ENCODE measurements at places on chromosomes 12 and 14.

- DNase-seq = no peak
These were observed 4.7 kb downstream of the DNAJC14 start for GRCh38 chr12:55824726-55825125.

- DNase-seq = no peak
These were observed 838.3 kb upstream of the NOVA1 start for GRCh38 chr14:27435923-27436670.

GRCh38 chr14:51744372-51745130 is 92.8 kb downstream of the FRMD6 start:
- DNase-seq = no peak

GRCh38 chr12:50518090-50518489 is 13.3 kb downstream of the DIP2B start:
- no peak for DNase-seq

DNA sequence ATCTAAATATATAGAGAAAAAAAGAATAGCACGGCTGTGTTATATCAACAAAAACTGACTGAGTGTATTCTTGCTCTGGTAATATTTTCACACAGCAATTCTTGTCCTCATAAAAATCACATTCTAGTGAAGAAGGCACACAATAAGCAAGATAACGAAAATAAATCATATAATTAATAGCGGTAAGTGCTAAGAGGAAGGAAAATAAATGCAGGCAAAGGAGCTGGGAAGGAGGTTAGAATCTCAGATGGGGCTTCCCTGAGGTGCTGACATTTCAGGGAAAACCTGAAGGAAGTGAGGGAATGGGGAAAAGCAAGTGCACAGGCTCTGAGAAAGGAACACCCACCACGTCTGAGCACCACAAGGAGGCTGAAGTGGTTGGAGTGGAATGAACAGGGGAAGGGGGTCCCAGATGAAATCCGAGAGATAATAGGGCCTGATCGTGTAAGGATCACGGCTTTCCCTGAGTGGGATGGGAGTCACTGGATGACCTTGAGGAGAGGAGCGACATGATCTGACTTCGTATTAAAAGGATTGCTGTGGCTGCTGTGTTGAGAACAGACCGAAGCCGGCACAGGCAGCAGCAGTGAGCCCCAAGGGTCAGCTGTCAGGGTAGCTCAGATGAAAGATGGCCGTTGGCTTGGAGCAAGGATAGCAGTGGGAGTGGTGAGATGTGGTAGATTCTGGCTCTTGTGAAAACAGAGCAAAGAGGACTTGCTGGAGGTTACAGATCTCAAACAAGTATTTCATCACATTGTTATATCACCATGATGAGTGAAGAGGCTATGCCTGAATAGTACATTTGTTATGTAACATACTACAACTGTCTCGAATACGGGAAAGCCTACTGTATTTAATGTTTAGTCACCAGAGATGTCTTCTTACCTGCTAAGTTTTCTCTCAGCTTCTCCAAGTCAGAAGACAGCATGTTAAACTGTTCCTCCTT is 67.1 kb upstream of the VPS33A start:
- DNase-seq = no peak

- no peak for DNase-seq
These were observed 312.2 kb upstream of the DIO3 start for GRCh38 chr14:101248840-101249675.

- no peak for DNase-seq
These were observed 23.5 kb upstream of the INF2 start for GRCh38 chr14:104665657-104666522.

DNA sequence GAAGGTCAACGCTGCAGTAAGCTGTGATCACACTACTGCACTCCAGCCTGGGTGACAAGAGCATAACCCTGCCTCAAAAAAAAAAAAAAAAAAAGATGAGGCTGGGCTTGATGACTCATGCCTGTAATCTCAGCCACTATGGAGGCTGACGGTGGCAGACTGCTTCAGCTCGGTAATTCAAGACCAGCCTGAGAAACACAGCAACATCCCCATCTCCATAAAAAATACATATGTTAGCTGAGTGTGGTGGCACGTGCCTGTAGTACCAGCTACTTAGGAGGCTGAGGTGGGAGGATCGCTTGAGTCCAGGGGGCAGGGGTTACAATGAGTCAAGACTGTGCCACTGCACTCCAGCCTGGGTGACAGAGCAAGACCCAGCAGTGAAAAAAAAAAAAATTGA is 50.4 kb downstream of the GXYLT1 start:
- DNase-seq = no peak
